Colonic mucosa (tissue), 4 donors: ENCODE measurements at places on chromosomes 16 and 17. TPM values are rescaled to one million over a fixed set of nuclear protein-coding genes. Genes with fewer than 3 reads are reported as not detected.

LGALS9B gene
- total RNA-seq: 25.8 TPM

GRCh38 chr16:70390774-70391173, 44.1 kb downstream of the DDX19A start:
- no peak for DNase-seq
- peaks cover 3% of the 10 kb centered on the region for H3K4me1 ChIP-seq
- H3K27ac ChIP-seq: no peak overlapping the region

CDH11 gene
- 17.1 TPM for total RNA-seq

PRAC1 gene
- total RNA-seq: 237 TPM

DNA sequence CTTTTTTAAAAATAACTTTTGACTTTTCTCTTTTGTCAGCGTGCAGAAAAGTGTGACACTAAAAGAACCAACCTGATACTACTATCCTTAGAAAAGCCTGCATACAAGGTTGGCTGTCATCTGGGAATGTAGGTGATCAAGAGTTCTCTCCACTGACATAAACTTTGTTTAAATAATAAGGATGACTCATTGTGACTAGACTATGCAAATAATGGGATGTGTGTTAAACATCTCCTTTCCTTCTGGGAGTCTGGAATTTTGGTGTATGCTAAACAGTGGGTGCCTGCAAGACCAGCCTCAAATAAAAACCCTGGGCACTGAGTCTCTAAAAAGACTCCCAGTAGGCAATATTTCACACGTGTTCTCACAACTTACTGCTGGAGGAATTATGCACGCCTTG, 373.4 kb downstream of the CNTNAP4 start:
- no peak overlapping the region for H3K27ac ChIP-seq
- no peak for DNase-seq
- no peaks in the 10 kb centered on the region for H3K27me3 ChIP-seq
- no peak overlapping the region for H3K4me3 ChIP-seq
- H3K36me3 ChIP-seq: no peaks in the 10 kb centered on the region
- H3K4me1 ChIP-seq: no peaks in the 10 kb centered on the region

GNGT2 gene
- total RNA-seq: 0.56 TPM

GRCh38 chr16:56824804-56825203, 40.2 kb upstream of the SLC12A3 start:
- no peak for DNase-seq
- no peaks in the 10 kb centered on the region for H3K27me3 ChIP-seq
- no peak overlapping the region for H3K27ac ChIP-seq
- H3K36me3 ChIP-seq: no peaks in the 10 kb centered on the region
- H3K4me1 ChIP-seq: no peaks in the 10 kb centered on the region
- H3K4me3 ChIP-seq: no peak overlapping the region

GRCh38 chr16:54504372-54504771, 217.8 kb upstream of the IRX3 start:
- H3K4me1 ChIP-seq: no peaks in the 10 kb centered on the region
- no peaks in the 10 kb centered on the region for H3K27me3 ChIP-seq
- no peak overlapping the region for H3K4me3 ChIP-seq
- peak; percentile 43 for DNase-seq
- H3K27ac ChIP-seq: no peak overlapping the region

- H3K27ac ChIP-seq: no peak overlapping the region
- no peaks in the 10 kb centered on the region for H3K36me3 ChIP-seq
- DNase-seq: no peak
- no peaks in the 10 kb centered on the region for H3K4me1 ChIP-seq
Measured at GRCh38 chr17:12977008-12977751, 40.6 kb downstream of the ELAC2 start.

DNA sequence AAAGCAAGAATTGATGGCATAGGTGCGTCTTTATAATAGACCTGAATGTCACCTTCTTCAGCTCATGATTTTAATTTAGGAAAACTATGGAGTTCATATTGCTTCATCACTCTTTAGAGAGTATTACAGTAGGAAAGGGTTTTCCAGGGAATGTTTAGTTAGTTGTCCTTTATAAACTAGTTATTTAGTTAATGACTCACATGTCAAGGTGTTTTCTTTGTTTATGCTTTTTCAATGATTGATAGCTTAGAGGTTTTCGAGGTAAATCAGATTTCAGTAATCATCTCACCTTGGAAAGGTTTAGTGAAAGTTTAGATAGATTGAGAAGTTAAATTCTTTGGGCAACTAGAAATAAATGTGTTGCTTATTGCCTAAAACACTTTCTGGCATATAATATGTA, 9.8 kb downstream of the WSB1 start:
- DNase-seq: no peak
- H3K4me1 ChIP-seq: peaks cover 6% of the 10 kb centered on the region
- peaks cover 13% of the 10 kb centered on the region for H3K36me3 ChIP-seq
- H3K27ac ChIP-seq: no peak overlapping the region
- no peaks in the 10 kb centered on the region for H3K27me3 ChIP-seq
- H3K4me3 ChIP-seq: no peak overlapping the region
